ENCODE measurements at places on chromosomes 7 and 10.
A peak's percentile ranks its signal among the peaks of the same experiment; 100 is the strongest.

DNA sequence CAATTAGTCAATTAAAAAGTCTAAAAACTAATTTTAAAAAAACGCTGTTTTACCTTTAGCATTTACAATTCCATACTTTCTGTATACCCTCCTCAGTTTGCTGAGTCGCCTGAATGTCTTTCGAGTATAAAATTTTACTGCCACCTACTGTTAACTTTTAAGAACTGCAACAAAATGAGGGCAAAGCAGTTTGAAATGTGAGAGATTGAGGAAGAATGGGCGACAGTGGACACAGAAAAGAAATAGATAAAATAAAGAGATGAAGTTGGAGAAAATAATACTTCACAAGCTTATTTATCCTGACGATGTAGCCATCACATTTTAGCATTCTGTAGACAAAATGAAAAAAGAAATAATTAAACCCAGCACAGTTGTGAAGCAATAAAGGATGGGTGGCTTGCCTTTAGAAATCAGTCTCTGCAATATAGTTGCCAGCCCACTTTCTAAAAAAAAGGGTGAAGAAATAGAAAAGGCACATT, 110.8 kb upstream of the PTN start:
- no peak for DNase-seq

- no peak for DNase-seq
Observed at GRCh38 chr7:98753989-98754479, 115.8 kb downstream of the TMEM130 start.

DNA sequence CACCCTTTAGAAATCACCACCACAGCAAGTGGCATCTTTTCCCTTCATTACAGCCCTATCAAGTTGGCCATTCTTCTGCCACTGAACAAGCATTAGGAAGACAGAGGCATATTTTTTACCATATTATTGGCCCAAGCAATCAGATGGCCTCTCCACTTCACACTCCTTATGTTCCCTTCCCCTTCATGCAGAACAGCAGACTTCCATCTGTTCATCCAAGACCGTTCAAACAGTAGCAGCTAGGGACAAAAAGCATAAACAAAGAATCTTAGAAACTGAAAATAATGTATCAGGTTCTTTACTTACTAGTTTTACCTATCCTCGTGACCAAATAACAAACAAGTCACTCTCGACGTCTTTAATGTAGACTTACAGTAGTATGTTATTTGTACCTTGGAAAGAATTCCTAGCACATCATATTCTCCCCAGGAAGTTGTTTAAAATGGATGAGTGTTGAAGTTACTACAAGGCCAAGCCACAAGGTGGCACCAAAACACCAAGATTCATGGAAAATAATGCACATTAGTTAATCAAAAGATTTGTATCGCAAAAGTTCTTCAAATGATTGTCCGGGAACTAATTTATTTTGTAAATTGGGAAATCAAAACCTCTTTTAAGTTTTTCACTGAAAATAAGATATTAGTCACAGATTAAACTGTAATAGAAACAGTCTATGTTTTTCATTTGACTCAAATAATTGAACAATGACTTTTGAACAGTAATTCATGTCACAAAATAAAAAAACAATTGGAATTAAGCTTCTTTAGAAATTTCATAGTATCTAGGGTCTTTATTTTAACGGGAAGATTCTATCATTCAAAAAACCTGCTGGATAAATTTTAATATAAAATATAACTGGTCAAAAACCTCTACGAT, 112.1 kb downstream of the VPS41 start:
- peak; percentile 10 for DNase-seq

DNA sequence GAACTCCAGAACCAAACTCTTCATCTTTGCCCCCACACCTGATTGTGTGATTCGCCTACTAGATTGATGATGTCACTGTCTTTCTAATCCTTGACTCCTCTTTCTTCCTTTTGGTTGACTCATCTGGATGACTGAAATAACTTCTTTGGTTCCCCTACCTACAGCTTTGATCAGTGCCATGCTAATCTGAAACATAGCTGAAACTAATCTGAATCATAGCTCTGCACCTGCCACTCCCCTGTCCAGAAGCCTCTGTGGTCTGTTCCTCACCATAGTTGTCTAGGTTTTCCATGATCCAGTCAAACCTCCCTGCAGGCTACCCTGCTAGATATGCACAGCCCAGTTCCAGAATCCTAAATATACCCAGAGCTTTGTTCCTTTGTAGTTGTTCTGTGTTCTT, 51.9 kb downstream of the ZNF365 start:
- no peak for DNase-seq

- no peak for DNase-seq
Observed at GRCh38 chr10:79472449-79472848, 27.0 kb upstream of the ZCCHC24 start.

DNA sequence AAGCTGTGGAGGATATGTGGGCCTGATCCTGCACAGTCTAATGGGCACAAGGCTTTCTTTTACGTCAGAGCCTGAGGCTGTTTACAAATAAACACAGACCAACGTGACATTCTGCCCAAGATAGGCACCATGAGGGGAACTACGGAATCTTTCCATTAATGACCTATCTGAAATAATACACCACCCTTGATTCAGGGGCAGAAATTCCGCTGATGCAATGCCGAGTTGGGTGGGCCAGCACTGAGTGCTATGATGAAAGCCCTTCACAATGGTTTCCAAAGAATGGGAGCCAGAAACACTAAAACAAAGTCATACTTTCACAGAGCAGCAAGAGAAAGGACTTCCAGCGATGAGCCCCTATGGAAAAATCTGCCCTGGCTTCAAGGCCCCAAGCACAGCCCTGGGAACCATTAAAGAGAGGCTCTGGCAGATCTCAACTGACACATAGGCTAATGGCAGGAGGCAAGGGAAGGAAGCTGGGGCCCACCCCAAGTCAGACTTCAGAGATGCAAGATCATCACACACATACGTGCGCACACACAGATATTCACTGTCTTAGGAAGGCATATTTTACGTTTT, 72.2 kb upstream of the DLX6 start:
- no peak for DNase-seq

GRCh38 chr7:128204455-128204854, 36.6 kb upstream of the LEP start:
- no peak for DNase-seq

GRCh38 chr10:120514959-120515358, 57.9 kb downstream of the PLPP4 start:
- no peak for DNase-seq

- no peak for DNase-seq
Observed at GRCh38 chr10:53765311-53765710, 992.7 kb upstream of the MBL2 start.

GRCh38 chr10:131736321-131736980, 164.4 kb upstream of the PPP2R2D start:
- DNase-seq: no peak

DNA sequence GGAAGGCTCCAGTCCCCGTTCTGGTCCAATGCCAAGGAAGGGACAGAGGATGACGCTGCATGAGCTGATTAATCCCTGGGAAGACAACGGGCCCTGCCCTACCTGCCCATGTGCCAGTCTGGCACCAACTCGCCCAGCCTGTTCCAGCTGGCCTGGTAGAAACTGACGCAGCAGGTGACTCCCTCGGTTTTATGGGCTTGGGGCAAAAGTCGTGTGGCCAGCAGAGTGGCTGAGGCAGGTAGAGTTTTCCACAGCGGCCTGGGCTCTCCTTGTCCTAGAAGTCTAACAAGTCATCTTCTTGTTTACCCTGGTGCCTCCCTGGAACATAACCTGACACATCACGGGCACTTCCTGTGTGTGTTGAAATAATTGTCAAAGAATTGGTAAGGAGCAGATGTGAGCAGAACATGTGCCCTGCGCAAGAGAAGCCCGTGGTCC, 20.4 kb upstream of the LMTK2 start:
- DNase-seq: no peak

DNA sequence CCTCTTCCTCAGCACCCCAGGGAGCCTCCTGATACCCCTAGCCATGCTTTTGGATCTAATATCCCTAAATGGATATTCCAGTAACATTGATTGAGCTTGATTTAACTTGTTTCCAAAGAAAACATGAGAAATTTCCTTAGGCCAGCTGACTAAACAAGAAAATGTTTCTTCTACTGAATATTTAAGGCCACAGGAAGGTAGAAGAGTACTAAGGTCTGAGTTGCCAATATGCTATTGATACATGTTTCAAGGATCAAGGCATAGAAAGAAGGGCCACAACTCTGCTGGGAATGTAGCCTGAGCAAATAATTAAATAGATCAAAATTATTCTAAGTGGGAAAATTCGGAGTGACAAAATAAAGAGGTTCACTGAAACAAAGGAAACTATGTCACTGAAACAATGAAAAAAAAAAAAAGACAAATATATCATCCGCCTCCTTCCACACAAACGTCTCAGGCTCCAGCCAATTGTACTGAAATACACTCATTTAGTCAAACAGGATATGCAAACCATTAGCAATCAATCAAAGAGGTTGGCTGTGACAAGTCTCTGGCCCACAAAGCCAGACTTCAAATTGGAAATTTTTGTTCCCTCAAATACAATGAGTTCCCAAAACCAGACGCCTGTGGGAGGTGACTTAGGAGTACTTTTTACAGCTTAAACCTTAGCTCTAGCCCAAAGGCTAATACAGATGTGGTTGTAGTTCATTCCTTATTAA, 396.2 kb downstream of the HTR7 start:
- no peak for DNase-seq

GRCh38 chr7:16233517-16233916, 187.8 kb downstream of the CRPPA start:
- DNase-seq: no peak

GRCh38 chr10:82980321-82980720, 1105.3 kb downstream of the NRG3 start:
- no peak for DNase-seq

DNA sequence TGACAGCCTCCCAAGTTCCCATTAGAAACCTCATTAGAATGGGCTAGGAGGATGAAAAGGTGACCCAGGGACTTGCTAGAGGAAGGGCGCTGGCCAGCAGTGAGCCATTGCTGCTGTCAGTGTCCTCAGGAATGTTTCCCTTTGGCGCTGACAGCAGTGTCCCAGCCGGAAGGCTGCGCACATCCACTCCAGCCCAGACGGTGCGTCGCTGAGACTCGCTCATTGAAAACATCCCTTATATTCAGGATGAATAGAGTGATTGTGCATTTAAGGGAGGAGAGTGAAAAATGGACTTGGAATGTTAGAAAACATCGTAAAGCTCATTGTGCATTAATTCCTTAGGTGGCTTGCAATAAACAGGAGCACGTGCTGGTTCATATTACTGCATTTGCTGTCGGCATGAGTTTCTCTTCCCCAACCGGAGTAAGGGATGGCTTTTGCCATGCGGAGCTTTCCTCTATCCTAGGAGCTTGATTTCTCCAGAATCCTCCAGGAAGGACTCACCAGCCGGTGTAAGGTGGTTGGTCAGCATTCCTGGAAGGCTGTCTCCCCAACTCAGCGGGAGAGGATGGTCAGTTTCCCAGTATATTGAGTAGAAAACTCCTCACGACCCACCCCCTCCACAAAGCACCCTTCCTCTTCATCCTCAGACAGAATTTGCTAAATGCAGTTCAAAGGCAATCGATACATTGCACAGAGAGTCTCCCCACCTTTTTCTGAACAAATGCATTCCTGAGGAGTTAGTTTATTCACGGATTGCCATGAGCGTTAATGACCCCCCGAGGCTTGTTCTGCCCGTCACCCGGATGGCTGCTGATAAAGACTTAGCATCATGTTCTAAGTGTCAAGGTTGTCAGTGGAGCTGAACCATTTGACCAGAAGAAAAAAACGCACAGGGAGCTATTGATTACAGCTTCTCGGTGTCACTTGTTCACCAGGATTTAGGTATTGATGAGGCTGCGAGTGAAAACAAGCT, 201.8 kb downstream of the EBF3 start:
- DNase-seq: no peak

DNA sequence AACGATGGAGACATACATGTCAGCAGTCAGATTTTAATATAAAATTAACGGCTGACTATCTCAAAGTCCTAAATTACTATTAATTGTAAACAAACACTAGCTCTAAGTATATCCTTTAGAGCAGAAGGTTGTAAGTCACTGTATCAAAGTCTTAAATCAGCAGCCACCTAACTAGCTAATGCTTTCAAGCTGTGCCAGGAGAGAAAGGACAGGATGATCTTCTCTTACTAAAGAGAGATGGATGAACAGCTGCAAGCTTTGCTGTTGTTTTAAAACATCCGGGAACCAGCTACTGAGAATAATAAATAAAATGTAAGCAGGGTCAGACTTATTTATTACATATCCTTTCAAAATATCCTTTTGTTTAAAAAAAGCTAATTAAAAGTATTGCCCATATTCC, 24.0 kb upstream of the ABLIM1 start:
- no peak for DNase-seq

DNA sequence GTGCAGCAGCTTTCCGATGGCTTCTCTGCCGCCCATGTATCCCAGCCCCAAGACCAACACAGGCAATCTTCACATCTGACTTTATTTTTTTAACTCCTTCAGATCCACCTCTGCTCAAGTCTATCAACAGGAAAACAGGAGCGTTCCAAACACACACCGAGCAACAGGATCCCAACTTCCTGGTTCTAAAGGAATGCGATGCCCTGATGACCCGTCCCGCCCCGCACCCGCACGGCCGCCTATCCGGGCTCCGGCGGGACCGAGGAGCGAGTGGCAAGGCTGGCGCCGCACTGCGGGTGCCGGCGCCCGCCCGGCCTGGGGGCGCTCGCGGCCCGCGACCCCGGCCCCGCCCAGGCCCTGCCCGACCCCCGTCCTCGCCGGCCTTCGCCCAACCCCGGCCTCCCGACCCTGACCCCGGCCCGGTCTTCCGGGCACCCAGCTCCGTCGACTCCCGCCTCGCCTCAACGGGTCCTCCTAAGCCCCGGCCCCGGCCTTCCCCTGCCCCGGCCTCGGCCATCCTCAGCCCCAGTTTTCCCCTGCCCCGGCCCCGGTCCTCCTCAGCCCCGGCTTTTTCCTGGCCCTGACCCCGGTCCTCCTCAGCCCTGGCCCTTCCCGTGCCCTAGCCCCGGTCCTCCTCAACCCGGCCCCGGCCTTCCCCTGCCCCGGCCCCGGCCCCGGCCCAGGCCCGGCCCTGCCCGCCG, 730 bp downstream of the LARP4B start:
- DNase-seq: no peak

DNA sequence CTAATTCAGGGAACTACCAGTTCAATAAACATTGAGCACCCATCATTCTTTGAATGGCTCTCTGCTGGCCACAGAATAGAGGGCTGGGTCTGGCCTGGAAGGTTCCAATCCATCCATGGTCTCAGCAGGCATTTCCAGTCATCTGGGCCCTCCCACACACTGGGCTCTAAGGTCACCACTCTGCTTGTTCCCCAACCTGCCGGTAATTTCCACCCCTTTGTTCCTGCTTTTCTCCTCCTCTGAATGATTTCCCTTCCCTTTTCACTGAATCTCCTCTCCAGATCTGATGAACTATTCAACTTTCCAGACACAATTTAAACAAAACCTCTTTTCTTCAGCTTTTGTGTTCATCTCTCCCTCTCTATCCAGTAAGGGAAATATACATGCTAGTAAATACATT, 2.6 kb downstream of the BZW2 start:
- no peak for DNase-seq

DNA sequence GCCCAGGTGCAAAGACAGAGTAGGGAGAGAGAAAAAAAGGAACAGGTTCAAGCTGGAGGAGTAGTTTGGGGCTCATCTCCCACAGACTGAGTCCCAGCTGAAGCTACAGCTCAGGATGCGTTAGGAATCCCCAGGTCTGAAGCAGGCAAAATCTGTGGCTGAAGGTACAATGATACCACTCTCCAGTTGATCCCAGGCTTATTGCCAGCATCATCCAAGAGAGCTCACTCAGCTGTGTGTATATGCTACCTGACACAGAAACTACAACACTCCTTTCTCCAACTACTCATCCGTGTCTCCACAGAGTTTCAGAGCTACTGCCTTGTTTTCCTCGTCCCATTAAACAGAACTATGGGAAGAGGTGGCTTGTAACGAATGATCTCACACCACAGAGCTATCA, 851.3 kb downstream of the GRID1 start:
- DNase-seq: no peak

All from stimulated activated CD8-positive, alpha-beta memory T cell treated with anti-CD3 and anti-CD28 coated beads, Interleukin-2, amount 100 ng/mL, for 48 hours (primary cell).